ENCODE measurements at places on chromosomes 2 and 18.
A peak's percentile ranks its signal among the peaks of the same experiment; 100 is the strongest.

DNA sequence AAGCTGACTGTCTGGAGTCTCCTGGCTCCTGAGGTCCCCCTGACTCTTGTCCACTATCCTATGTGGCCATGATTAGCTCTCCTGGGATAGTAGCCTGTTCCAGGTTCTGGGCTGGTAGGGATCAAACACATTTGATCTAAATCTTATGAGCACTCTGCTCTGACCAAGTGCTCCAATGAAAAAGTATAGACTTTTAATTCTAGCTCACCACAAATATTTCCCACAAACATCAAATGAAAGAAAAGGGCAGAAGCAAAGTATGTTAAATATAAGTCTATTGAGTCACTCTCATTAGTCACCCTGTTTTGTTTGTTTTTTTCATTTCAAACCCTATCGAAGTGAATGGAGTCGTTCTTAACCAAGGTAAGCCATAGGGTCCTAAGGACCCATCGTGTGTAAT, 39.7 kb upstream of the NEDD4L start:
- DNase-seq, result no peak

DNA sequence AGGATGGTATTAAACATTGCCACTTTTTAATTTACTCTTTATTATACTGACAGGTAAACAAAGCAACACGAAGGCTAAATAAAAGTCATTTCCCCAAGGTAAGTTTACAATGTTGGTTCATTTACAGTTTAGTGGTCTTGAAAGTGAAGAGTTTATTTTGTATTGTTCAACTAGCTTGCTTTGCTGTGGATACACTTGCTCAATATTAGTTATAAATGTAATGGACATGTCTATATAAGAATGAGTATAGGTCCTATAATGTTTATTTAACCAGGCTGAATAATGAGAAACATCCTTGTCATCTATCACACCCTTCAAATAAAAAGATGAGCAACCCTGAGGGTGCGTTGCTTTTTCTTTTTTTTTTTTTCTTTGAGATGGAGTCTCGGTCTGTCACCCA, 1129.4 kb downstream of the TSN start:
- DNase-seq, result no peak

DNA sequence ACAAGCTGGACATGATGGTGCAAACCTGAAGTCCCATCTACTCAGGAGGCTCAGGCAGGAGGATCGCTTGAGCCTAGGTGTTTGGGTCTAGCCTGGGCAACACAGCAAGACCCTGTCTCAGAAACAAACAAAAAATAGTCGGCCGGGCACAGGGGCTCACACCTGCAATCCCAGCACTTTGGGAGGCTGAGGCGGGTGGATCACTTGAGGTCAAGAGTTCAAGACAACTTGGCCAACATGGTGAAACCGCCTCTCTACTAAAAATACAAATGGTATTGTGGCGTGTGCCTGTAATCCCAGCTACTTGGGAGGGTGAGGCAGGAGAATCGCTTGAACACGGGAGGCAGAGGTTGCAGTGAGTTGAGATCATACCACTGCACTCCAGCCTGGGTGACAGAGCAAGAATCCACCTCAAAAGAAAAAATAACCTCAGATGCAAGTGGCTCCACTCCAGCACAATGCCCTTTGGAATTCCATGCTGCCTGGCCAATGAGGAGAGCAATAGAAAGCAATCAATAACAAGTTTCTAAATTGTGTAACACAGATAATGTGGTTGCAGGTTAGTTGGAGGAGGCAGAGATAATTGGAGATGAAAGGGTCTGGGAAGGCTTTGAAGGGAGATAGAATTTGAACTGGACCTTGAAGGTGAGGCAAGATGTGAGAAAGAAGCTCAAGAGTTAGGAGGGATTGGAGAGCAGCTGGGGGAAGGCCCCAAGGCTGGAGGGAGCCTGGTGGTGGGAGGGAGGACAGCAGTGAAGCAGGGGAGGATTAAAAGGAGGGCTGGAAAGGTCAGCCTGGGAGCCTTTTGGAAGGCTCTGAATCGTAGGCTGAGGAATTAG, 6.0 kb downstream of the TTC31 start:
- DNase-seq, result no peak

DNA sequence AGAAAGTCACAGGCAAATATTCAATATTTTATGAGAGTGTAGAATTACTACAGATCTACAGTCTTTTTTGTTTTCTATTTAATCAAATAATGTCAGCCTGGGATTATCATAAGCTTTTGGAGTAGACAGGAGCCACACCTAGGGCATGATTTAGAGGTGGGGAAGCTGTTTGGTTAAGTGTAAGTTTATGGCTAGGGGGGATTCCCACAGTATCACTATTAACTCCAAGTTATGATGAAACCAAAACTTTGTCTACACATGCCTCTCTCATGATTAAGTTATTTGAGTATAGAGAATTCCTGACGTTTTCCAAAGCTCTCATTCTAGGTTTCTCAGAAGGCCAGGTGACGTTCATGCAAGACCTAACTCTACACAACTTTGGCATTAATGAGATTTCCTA, 2.1 kb downstream of the SERPINB10 start:
- DNase-seq, result no peak

GRCh38 chr2:37549598-37549997, 121.8 kb downstream of the CDC42EP3 start:
- DNase-seq, result no peak

DNA sequence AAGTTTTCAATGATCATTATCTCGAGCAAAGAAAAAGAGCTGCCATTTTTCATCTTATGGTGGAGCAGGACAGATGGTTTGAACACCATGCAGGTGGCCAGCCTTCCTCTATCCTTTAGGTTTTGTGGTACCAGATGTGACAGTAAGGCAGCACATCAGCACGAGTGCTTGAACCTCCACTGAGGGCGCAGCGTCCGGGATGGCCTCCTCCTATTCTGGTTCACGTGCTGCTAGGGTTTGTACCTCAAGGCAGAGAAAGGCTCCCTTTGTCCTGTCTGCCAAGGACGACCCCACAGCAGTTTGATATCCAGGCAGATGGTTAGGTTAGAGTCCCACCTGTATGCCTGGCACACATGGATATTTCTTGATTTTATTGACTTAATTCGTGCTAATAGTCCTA, 50.2 kb downstream of the DCDC2C start:
- no peak for DNase-seq

DNA sequence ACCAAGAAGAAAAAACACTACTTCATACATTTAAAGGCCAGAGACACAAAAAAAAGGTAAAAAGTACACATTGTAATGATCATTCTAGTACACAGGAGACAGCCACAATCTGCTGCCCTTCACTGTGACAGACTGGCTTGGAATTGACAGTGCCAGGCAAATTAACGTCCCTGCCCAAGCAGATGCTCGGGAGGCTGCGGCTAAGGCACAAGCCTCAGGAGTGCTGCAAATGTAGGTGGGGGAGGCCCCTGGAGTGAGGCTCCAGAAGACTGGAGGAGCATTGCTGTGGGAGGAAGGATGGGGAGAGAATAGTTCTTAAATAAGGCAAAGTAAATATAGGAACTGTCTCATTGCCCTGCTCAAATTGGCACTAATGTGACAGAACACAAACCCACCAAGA, 18.6 kb downstream of the ERCC3 start:
- no peak for DNase-seq

GRCh38 chr2:158602027-158602426, 145.3 kb downstream of the PKP4 start:
- DNase-seq, result no peak

- no peak for DNase-seq
Observed at GRCh38 chr2:144419218-144419617, 100.7 kb downstream of the ZEB2 start.

DNA sequence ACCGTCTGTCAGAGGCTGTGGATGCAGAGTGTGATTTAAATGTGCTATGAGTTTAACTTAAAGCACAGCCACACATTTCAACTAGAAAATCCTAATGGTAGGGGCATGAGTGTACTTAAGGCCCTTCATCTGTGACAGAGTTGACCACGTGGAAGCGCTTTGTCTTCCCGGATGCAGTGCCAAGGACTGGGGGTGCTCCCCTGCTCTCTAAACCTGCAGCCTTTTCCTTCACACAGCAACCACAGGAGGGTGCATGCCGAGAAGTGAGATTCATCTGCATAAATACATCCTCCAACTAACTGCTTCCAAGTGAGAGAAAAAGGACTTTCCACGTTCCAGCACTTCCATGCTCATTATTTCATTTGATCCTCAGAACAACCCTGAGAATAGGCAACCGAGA, 149.6 kb downstream of the MYT1L start:
- DNase-seq, result no peak

DNA sequence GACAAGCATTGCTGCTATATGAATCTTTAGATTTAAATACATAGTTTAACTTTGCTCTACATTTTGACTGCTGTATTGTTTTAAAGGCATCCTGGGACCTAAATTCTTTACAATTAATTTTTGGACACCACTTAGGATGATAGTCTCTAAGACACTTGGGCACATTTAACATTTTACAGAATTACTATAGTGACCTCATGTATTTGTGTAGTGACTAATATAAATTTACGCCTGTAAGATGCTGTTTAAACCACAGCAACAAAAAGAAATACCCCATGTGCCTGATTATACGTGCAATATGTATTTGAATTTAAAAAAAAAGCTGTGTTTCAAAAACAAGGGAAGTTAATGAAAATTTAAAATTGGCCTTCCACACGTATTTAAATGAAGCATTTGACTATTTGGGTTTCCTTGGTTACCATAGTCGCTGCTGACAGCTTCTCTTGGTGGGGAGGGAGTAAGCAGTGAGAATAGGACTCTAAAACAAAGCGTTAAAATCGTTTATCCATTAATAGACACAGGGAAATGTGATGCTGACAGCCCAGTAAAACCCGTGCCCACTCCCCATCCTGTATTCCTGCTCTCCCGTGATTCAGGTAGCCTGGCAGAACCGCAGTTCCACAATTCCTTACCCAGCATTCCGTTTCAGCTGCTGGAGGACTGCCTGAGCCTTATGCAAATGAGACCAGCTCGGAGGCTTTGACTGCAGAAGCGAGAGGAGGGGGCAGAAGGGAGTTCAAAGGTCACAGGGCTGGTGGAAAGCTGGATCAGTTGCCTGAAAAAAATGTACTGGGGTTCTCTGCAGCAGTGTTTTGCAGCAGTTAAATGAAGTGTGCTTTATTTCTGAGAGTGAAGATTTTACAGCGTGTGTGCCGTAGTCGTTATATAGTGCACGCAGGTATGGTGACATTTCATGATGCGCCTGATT, 104.3 kb downstream of the CSRNP3 start:
- DNase-seq, result no peak

- DNase-seq, result no peak
Observed at GRCh38 chr18:3114026-3114425, 101.1 kb upstream of the LPIN2 start.

GRCh38 chr2:3639653-3640052, 18.3 kb upstream of the ALLC start:
- DNase-seq, result no peak

DNA sequence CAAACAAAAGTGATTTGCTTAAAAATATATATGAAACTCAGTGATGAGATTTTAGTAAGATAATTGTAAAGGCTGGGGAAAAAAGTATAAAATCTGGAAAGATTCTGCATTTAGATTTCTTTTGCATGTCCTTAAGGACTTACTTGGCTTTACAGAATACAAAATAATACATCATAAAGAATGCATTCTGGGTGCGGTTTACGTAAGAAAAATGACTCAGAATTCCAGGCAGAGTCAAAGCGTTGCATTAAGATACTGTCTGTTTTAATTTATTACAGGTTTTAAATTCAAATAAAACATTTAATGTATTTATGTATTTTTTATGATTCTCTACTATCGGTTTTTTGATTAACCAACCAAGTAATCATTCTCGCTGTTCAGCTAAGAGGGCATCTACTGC, 178.0 kb downstream of the SH3BP4 start:
- DNase-seq, result no peak

- DNase-seq, result no peak
Observed at GRCh38 chr2:215981115-215981514, 32.2 kb downstream of the MREG start.

DNA sequence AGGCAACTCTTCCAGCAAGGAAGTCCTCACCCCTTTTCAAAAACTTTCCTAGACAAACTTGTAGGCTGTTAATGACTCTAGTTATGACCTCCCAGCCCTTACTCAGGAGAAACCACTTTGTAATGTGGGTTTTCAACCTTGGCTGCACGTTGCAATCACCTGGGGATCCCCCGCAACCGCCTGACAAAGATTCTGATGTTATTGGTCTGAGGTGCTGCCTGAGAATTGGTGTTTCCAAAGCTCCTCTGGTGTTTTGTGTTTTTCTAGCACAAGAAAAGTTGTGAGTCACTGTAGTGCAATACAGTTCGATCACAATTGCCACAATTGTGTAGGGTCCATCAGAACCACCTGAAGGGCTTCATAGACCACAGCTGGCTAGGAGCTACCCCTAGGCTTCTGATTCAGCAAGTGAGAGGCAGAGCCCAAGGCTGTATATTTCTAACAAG, 121.6 kb downstream of the SP100 start:
- no peak for DNase-seq

GRCh38 chr2:190881598-190882410, 1.2 kb downstream of the GLS start:
- peak; percentile 70 for DNase-seq

DNA sequence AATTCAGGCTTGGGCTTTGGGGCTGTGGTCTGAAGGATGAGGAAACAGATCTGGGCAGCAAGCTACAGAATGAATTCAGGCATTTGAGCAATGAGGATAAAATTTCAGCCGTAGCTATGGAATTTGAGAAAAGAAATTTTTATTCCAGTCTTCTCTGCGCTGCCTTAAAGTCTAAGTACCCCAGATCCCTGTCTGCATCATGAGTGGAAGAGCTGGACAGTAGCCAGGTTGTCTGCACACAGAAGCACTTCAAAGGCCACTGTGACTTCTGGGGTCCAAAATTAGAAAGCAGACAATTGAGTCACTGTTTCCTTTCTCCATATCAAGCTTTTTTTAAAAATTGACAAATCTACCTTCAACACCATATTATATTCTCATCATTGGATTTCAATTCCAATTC, 787.6 kb upstream of the GCFC2 start:
- no peak for DNase-seq

DNA sequence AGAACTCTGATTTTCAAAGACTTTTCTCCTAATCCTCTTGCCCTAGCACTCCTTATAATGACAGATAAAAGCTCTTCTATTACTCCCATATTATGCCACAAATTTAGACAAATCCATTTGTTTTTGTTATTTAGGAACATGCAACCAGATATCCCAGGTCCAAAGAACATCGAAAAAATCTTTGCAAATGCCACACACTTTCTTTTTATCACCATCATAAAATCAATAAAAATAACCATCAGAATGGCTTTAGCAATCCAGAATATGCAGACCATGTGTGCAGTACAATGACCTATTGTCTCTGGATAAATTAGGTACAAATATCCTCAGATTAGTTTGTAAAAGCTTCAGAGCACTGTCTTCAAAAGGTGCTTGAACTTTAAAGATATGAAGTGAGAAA, 376.2 kb upstream of the TCF4 start:
- DNase-seq, result no peak

DNA sequence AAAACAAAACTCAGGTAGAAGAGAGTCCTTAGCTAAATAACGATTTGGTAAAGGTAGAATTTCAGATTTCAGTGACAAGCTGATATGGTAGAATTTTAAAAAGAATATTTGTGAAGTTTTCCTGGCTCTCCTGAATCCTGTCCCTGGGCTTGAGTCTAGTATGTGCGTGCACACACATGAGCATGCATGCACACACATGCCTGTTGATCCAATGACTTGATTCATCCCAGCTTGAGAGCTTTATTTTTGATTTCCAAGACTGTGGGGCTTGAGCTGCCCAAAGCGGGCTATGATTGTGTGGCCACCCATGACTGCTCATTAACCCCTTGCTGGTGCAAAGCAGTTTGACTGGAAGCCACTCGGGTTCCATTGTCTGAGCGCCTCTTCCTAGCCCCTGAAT, 9.0 kb downstream of the LIPG start:
- DNase-seq, result no peak

Measured in effector CD4-positive, alpha-beta T cell (primary cell).